ENCODE measurements at places on chromosomes 6 and 20.

GRCh38 chr6:19279273-19279684 is 557.9 kb upstream of the ID4 start:
- no peak for DNase-seq

DNA sequence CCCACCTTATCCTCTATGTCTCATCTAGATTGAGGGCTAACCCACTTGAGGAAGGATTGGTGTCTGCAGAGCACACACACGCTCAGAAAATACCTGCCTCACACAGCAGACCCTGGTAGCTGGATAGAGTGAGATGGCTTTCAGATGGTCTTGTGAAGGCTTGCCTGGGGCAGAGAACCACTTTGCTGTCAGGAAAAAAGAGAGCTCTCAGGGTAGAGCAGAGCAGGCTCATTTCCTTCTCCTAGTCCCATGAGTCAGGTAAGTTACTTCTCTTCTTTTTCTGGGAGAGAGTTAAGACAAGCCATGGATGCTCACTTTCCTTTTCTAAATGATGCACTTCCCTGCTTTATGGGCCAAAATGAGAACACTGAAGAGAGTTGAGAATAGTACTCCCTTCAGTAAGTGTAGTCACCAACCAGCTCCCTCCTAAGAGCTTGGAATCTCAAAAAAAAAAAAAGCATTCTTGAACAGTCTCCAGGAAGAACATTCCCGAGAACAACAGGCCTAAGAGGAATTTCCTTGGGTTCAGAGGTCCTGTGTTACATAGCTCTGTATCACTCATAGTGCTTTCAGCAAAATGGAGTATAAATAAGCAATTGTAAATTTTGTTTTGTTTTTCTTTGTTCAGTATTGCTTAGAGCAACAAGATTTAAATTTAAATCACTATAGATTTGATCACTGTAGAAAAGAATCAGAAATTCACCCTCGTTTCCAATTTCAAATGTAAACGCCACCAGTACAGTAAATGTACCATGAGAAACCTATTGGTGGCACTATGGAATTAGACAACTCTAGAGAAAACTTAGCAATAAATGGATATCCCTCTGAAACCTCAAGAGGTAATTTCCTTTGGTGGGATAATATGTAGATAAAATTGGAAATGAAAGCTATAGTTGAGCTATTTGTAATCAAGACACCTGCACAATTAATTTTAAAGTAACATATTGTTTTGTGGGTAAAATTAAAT is 530.3 kb downstream of the RFPL4B start:
- peak; percentile 92 for DNase-seq

DNA sequence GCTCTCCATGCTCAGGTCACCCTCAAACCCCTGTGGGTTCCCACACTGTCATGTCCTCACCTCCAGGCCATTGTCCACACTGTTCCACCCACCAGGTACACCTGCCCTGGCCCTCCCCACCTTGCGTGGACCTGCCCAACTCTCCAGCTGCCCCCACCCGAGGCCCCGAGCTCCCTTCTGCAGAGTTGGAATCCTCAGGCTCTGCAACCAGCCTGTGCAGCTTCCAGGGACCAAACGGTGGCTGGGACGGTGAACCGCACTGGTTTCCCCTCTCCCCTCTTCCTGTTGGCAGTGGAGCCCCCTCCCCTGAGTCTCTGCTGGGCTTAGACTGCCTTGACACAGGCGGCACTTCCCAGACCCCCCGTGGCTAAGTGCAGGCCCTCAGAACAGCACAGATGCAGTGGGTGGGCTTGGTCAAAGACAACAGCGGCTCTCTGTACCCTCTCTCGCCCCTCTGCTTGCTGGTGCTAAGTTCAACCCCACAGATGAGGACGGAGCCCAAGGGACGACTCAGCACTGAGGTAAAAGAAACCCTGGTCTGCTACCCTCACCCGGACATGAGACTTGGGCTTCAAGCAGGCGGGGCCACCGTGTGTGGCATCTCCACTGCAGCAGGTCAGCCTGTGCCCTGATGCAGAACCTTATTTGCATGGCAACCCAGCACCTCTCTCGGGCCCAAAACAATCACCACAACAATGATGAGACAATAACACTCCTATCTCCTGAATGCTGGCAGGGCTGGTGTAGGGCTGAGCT is 11.0 kb downstream of the ZBP1 start:
- no peak for DNase-seq

DNA sequence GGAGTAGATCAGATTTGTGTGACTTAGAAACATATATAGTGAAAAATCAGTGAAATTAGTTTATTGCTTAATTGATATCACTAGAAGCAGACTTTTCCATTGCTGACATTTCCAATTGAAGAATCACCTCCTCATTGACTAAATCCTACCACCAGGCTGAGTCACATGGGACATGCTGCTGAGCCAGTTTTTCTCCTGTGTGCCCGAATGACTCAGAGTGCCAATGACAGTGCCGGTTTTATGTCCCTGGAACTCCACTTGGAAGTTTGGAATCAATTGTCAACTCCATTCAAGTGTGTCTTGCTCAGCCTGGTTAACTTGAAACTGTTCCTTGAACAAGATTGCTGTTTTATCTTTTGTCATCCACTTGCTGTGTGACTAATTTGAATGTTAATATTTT is 316.1 kb upstream of the PRDM1 start:
- DNase-seq = no peak

DNA sequence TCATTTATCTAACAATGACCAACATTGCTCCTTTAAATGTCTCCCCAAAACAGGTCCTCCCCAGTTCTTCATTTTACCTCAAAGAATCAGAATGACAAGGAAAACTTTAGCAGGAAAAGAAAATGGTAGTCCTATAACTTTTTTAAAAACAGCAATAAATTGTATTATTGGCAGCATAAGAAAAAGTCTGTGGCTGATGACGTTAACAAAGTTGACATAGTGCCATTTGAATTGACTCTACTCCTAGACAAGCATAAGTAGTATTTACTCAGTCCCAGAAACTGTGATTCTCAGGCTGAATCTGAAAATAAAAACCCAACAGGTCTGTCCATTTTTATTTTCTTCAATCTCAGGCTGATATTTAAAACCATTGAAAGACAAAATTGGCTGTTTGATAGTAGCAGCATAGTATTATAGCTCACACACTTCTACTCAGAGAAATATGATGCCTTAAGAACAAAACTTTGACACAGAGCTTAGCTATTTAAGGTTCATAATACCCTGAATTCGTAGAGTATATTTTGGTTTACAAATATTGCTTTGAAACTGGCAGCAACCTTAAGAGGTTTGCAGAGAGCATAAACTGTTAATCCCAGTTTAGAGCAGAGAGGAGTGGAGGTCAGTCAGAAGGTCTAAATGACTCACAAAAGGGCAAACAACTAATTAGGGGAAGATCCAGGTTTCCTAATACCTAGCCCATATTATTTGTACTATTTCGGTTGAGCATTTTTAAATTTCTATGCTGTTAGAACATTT is 35.0 kb upstream of the TENT5A start:
- peak; percentile 59 for DNase-seq
